ENCODE measurements at places on chromosomes 2 and 18. TPM values are rescaled to one million over a fixed set of nuclear protein-coding genes. Genes with fewer than 3 reads are reported as not detected.

Gene CNGA3
- total RNA-seq, result 0.38 TPM

Gene RMDN2
- total RNA-seq, result 6.6 TPM

Gene PDCD1
- total RNA-seq, result not detected

Gene CAVIN2
- total RNA-seq, result 48.8 TPM

Gene KCNE4
- 21.2 TPM for total RNA-seq

Gene CACNB4
- 8.6 TPM for total RNA-seq
